ENCODE measurements at places on chromosomes 6 and 20. TPM values are rescaled to one million over a fixed set of nuclear protein-coding genes. Genes with fewer than 3 reads are reported as not detected.

- DNase-seq: no peak
Measured at GRCh38 chr20:63252284-63252711, 2.0 kb downstream of the NKAIN4 start.

The OTOR gene
- total RNA-seq: not detected

- DNase-seq: no peak
Measured at GRCh38 chr20:48308232-48308781, 519.5 kb downstream of the PREX1 start.

The C6orf141 gene
- total RNA-seq: 11.6 TPM

DNA sequence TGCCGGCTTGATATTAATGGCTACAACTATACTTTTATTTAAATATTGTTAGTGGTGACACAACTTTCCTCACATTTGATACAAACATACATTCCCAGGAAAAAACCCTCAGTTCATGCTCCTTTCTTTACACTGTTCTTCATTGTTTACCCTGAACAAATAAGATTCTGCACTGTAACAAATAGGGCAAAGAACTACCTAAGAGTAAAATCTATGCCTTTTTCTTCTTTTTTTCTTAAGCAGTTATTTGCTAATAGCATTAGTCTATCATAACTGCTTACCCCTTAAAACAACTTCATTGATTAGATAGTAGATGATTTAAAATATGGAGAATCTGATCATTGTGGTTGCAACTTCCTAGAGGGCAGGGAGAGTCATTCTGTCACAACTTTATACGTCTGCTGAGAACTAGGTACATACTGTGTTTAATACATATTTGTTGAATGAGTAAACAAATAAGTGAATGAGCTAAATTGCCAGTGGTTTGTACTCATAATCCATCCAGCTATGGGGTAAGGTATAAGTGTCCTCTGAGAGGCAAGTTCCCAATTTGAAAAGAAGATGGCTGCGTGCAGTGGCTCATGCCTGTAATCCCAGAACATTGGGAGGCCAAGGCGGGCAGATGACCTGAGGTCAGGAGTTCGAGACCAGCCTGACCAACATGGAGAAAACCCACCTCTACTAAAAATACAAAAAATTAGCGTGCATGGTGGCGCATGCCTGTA is 161.0 kb downstream of the CDK19 start:
- no peak for DNase-seq
